ENCODE measurements at places on chromosomes 5 and 9.
A peak's percentile ranks its signal among the peaks of the same experiment; 100 is the strongest.

- DNase-seq = no peak
These were observed 333.6 kb downstream of the CSNK1G3 start for GRCh38 chr5:123845356-123846100.

- DNase-seq = no peak
These were observed 2.8 kb upstream of the IL5 start for GRCh38 chr5:132546108-132546507.

- no peak for DNase-seq
These were observed at the start of gene PCDHGA4 for GRCh38 chr5:141354900-141355469. TSS of gene PCDHGA4 (plus strand) at chr5:141355021. CDS start at chr5:141355108, 87 bp downstream.

DNA sequence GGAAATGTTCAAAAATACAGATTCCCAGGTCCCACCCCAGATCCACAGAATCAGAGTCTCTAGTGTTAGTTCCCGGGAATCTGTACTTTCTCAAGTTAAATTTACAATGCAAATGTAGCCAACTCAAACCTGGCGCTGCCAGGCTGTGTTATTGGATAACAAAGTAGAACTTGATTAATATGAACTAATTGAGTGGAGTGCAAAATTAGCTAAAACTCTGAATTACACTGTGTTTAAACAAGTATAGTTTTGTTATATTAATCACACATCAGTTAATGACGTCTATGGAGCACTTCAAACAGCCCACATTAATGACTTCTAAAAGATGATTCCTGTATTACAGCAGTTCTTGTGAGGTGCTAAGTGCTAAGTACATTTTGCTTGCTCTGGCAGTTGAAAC is 32.4 kb upstream of the CYFIP2 start:
- DNase-seq = peak; percentile 80

DNA sequence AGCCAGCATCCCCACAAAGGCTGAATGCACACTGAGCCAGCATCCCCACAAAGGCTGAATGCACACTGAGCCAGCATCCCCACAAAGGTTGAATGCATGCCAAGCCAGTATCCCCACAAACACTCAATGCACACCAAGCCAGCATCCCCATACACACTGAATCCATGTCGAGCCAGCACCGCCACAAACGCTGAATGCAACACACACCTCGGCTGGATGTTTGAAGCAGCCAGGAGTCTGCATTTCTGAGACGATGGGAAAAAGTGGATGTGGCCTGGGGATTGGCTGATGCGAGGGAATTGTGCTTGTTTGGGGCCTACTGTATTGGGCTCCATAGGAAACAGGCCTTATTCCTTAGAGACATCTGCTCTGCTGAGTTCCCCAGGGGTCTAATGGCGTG is 30.9 kb upstream of the CEP72 start:
- no peak for DNase-seq

DNA sequence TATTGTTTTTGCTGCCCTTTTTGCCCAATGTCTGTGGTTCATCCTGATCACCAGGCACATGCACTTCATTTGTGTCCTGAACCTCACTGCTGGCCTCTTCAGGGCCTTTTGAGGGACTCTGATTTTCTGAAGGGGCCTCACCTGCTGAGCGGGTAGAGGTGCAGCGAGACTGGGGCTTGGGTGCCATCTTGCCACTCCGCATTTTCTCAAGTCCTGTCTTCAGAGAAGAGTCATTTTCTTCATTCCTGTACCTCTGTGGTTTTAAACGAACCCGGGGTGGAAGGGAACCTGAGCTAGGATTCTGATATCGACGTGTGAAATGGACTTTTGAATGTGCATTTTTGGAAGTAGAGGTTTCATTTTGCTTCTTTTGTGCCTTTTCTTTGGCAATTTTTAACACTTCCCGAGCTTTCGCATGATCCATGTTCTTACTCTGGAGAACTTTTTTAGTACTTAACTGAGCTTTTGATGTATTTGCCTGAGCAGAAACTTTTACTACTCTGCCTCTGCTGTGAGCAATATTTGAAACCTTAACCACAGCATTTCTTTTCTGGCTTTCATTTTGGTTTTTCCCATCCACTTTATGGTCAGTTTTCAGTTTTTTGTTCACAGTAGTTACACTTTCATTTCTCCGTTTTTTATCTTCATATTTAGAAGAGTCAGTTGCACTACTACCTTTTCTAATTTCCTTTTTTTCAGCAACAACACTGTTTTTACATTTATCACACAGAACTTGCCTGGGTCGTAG is 26.1 kb downstream of the PWWP2A start:
- DNase-seq = no peak

DNA sequence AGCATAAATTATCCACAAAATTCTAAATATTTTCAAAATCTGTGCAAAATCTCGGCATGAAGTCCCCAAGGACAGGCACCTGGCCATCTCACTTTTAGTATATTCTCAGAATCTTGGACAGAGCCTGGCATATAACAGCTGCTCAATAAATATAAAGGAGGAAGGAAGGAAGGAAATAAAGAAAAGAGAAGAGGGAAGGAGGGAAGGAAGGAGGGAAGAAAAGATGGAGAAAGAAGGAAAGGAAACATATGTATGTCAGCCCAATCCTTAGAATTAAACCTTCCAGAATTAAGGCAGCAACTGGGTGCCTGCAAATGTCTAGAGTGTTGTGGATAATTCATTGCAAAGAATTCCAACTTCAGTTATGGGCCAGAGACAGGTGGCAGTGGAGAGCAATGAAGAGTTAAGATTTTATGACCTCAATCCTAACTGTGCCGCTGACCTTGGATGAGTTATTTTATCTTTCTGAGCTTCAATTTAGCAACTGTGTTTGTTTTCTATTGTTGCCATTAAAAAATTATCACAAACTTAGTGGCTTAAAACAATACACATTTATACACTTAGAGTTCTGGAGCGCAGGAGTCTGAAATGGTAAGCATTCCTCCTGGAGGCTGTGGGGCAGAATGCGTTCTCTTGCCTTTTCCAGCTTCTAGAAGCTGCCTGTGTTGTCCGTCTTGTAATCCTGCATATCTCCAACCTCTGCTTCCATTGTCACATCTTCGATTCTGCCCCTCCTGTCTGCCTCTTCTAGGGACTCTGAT is 200.9 kb upstream of the MSX2 start:
- no peak for DNase-seq

GRCh38 chr5:159316519-159317383 is 13.5 kb downstream of the IL12B start:
- DNase-seq = peak; percentile 15

GRCh38 chr5:95641741-95642220 is 4.8 kb upstream of the RFESD start:
- DNase-seq = no peak

- DNase-seq = no peak
These were observed 596 bp upstream of the CDC37L1 start for GRCh38 chr9:4678679-4679267.

DNA sequence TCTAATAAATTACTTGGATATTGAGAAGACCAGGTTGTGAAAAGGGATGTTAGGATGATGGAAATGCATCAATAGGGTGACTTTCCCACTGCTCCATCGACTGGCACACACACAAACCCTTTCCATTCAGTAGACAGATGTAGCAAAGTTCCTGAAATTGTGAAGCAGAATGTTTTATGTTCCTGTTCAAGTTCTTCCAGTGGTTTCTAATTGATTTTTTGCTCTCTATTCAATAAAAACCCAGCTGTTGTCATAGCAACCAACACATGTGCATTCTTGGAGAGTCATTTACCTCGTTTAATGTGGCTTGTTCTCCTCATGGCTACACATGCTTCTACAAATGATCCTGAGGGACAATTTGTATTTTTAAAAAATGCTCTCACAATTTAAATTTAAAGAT is 244.6 kb downstream of the RAB3C start:
- DNase-seq = no peak

DNA sequence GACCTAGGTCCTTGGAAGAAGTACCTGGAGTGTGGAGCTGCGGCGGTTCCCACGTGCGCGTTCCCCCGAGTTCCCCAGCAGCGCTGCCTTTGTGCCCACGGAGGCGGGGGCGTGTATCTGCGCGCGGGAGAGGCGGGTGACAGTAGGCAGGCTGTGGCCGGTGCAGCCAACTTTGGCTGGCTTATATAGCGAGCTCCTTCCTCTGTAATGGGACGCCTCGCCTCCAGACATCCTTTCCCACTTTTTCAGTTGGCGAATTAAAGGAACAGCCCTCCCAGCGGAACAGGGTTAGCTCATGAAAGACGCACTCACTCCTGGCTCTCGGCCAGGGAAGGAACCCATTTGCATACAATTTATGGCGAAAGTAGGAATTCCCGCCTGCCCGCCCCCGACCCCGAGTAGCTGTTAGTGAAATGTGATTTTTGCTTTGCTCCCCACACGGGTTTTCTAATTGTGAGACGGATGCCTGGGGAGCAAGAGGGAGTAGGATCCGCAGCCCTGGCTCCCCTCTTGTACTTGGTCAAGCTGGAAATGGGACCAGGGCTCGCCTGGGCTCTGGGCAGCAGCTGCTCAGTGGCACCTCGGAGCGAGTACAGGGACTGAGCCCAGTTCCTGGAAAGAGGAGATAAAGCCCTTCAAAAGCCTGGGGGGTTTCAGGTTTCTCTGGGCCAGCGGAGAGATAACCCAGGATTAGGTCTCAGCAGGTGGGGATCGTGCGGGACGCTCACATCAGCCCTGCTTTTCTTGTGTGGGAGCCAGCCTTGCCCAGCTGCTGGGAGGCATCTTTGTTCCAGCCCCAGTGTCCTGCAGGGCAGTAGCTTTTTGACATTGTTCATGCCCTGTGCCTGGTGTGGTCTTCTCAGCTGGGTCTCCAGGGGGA is at the start of gene TNC:
TSS of gene TNC (minus strand) at position 159 of the 880 bp plus-strand sequence. CDS start 27,139 bp downstream, outside the sequence.
- no peak for DNase-seq

GRCh38 chr5:140109018-140109758 is 4.7 kb upstream of the PURA start:
- DNase-seq = no peak

DNA sequence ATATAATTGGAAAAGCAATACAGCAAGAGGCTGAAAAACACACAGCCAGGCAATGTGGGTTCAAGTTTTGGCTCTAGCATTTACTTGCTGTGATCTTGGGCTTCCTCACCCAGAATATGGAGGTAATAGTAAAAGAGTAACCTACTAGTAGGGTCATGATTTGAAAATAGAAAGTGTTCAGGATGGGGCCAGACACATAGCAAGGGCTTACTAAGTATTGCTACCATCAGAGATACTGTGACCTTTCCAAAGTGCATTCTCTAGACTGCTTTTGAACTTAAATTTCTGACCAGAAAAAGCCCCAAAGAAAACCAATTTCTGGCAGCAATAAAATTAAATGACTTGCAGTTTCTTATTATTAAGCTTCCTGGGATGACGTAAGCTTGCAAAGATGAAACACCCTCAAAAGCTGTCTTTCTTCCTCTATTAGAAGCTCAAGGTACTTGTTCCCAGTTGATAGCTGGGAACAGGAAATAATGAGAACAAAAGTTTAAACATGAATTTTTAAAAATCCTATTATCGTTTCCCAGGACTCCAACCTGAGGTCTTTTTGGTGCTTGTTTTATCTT is 20.3 kb downstream of the SLC45A2 start:
- DNase-seq = no peak

DNA sequence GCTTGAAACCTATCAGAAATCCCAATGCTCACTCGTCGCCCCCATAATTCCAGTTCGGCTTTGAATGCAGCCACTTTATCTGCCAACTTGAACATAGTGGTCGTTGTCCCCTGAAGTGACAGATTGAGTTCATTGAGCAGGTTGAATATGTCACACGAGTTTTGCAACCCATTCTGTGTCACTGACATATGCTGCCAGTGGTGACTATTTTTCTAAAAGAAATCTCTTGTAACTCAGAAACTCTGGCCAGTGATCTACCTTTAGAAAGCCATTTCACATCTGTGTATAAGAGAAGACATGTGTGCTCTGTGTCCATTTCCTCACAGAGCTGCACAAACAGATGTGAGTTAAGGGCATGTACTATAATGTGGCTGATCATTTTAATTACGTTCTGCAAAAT is 47.0 kb upstream of the LARP1 start:
- no peak for DNase-seq

DNA sequence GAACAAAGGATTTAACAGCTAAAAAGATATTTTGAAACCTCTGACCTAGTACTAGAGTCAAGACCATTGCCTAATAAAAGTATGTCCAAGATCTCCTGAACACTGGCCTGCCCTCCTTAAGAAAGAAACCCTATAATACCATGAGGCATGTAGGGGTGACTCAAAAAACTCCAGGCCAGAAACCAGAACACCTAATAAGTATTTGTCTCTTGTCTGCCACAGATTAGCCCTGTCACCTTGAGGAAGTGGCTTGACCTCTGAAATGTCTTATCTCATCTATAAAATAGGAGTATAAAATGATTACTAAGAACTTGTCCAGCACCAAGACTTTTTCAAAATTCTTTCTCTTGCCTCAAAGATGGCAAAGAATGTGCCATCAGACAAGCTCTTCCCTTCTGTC is 125.5 kb upstream of the RASGRF2 start:
- DNase-seq = no peak

GRCh38 chr5:74556006-74556405 is 84.5 kb downstream of the ENC1 start:
- DNase-seq = no peak

GRCh38 chr5:148989567-148989966 is 73.3 kb downstream of the SH3TC2 start:
- no peak for DNase-seq

- DNase-seq = no peak
These were observed 240.3 kb upstream of the TRPC7 start for GRCh38 chr5:136605638-136606037.

DNA sequence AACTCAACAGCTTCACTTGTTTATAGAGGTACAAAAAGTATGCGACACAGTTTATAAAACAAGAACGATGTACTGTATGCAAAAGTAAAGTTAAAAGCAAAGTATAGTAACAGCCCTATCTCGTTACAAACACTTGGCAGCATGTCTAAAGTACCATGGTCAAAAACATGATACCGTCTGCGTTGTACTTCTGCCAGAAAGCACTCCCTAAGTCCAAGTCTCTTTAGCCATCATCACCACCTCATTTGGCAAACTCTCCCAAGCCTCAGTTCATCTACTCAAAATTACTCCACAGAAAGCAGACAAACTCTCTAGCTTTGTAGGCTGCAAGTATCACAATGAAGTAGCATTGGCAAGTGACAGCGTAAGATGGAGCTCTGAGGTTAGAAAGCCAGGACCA is 73.4 kb downstream of the NFIB start:
- DNase-seq = no peak
